ENCODE measurements at places on chromosomes 11 and 22.

GRCh38 chr11:112113539-112114457, 27.1 kb downstream of the SDHD start:
- peak; percentile 82 for DNase-seq

DNA sequence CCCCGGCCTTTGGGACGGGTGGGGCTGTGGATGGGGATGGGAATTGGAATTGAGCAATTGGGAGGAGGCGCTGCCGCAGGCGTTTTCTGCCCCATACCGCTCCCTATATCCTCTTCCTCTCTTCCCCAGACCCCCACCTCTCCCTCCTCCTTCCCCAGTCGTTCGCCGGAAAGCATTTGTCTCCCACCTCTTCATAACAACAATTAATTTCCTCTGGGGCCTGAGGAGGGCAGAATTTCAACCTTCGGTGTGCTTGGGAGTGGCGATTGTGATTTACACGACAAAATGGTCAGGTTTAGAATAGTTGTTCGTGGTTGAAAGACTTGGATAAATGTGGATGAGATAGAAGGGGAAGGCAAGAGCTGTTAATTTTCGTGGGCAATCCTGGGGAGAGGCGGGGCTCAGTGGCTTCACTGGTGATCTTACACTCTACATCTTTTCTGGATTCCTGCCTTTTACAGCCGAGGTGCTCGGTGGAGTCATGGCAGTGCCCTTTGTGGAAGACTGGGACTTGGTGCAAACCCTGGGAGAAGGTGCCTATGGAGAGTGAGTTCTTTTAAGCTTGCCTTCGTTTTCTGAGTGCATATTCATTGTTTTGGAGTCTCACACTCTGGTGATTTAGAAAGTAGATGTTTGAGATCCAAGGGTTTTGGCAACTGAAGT, 1.5 kb downstream of the CHEK1 start:
- peak; percentile 73 for DNase-seq

DNA sequence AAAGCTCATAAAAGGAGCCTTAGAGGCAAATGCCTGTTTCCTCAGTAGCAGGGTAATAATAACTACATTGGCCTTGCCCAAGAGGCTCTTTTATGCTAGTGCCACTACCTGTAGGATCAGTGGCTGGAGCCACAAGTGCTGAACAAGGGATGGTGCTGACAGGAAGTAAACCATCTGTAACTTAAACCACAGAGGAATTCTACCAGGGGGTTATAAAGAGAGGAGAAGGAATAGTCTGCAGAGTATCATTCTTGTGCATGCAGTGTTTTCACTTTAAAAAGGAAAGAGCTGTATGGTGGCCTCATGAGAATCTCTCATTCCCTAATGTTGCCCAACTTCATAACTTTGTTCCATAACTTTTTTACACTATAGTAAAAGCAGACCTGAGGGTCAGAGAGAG, 168.1 kb downstream of the DBX1 start:
- DNase-seq: peak; percentile 33

- DNase-seq: no peak
Measured at GRCh38 chr11:67015048-67015447, 7.9 kb upstream of the SYT12 start.

Data from amniotic epithelial cell (primary cell).